Activated gamma-delta T cell treated with Interleukin-2 at 50 U/mL for 16 hours (primary cell): ENCODE measurements at places on chromosomes 1 and 21.

DNA sequence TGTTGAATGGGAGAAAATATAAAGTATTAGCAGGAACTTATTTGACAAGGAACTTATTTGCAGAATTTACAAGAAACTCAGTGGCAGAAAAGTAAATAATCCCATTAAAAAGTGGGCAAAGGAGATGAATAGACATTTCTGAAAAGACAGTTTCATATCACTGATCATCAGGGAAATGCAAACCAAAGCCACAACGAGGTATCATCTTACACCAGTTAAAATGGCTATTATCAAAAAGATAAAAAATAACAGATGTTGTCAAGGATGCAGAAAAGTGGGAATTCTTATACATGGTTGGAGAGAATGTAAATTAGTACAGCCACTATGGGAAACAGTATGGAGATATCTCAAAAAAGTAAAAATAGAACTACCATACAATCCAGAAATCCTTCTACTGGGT is 61.0 kb downstream of the SYT14 start:
- DNase-seq, result no peak

DNA sequence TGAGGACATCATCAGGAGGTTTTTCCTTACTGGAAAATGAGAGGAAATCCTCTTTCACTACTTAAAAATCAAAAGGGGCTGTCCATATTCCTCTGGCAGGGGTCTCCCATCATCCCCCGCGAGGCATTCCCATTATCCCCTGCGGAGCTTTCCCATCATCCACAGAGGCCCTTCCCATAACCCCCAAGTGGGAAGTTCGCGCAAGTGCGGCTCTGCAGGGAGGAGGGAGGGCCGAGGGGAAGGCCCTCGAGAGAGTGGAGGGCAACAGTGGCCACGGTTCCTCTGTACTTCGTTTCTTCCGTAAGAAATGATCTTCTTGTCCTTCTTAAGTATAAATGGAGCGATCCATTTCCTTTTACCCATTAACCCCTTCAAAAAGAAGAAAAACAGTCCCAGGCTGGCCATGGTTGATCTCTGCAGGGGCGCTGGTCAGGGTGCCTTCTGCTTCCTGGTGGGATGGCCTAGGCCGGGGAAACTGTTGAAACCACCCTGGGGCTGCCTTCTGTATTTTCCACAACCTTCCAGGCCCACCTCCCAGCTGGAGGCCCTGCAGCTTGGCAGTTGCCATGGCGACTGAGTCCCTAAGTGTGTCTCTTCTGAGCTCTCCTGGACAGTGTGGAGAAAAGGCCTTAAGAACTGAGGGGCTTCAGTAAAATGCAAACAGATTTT is 3.6 kb upstream of the RSPH1 start:
- no peak for DNase-seq

GRCh38 chr1:150841626-150842025 is 33.6 kb upstream of the CTSK start:
- DNase-seq, result no peak

DNA sequence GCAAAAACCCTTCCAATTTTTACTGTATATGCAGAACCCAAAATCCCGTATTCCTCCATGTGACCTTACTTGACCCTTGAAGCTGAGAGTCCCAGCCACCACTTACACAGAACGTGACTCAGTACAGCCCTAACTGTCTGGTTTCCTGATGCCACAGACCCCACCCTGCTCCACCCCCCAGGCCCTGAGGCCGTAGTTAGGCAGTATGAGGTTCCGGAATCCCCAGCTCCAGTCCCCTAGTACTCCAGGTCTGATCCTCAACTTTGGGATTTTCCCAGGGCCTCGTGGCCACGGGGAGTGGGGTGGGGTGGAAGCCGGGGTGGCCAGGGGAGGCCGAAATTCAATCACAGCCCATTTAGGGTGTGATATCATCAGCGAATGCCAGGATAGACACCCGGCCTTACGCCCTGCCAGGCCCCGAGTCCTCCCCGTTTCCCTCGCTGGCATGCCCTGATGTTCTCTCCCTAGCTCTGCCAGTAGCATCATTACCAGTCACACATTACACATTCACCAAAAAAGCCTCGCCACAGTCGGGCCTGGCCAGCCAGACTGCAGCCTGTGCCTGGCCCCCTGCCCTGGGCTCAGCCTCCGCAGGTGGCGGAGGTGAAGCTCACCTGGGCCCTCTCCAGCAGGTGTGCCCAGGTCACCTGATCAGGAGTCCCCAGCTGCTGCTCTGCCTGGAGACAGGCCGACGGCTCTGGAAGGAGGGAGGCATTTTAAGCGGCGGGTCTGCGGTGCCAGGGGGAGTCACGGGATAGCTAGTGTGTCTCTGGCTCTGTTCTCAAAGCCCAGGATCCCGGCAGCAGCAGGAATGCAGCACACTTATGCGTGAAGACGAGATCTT is 70.8 kb downstream of the SCCPDH start:
- no peak for DNase-seq

- DNase-seq, result no peak
These were observed 8.3 kb downstream of the NVL start for GRCh38 chr1:224321706-224322105.

GRCh38 chr1:229283183-229283611 is 12.3 kb downstream of the RAB4A start:
- DNase-seq, result no peak

DNA sequence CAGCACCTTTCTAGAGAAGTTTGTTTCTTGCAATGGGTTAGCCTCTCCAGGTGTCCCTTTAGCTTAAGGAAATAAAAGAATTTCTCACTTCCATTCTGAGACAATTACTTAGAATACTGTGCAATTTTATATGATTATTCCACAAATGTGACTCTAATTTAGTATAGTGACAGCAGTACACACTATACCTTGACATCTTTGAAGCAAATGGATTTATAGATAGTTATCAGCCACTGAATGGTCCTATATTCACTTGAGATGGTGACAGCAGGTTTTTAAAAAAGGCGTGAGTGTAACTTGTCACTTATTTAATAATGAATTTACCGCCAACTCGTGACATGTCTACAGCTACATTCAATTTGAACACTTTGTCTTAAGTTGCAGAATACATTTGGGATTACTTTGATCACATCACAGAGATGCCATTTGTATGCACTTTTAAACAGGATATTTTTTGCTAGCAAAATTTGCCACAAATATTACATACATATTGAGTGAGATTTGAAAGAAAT is 71.6 kb downstream of the USP25 start:
- no peak for DNase-seq

GRCh38 chr1:217527151-217527550 is 103.7 kb downstream of the GPATCH2 start:
- DNase-seq, result no peak
